NCI-H2171 treated with DMSO at 0.1 percent for 48 hours (cell line): ENCODE measurements at places on chromosomes 7 and 10.

DNA sequence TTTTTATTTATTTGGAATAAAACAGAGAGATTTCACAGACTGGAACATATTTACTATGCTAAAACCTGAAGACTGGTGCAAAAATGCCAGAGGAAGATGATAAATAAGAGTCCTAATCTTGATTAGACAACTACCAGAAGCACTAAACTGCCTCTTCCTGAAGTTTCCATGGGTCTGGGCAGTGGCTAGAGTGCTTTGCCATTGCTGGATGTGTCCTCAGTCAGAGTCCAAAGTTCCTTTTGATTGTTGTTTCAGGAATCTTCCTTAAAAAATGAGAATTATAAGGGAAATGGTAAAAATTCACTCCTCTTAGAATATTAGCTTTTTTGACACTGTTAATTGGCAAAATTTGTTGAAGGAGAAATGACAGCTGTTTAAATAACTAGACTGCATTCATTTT lies 86.3 kb upstream of the AHR start:
- no peak for DNase-seq

GRCh38 chr10:681670-682318 lies 7.7 kb downstream of the DIP2C start:
- DNase-seq, result no peak

DNA sequence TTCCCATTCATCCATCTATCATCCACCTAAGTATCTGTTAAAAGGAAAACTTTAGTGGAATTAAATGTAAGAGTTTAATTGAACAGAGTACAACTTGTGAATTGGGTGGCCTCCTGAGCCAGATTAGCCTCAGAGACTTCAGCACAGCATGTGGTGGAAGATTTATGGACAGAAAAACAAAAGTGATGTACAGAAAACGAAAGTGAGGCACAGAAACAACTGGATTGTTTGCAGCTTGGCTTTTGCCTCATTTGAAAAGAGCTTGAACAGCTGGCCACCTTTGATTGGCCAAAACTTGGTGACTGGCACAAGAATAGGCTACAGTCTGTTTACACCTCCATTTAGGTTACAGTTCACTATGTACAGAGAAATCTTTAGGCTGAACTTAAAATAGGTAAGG lies 1463.4 kb upstream of the CELF2 start:
- no peak for DNase-seq

DNA sequence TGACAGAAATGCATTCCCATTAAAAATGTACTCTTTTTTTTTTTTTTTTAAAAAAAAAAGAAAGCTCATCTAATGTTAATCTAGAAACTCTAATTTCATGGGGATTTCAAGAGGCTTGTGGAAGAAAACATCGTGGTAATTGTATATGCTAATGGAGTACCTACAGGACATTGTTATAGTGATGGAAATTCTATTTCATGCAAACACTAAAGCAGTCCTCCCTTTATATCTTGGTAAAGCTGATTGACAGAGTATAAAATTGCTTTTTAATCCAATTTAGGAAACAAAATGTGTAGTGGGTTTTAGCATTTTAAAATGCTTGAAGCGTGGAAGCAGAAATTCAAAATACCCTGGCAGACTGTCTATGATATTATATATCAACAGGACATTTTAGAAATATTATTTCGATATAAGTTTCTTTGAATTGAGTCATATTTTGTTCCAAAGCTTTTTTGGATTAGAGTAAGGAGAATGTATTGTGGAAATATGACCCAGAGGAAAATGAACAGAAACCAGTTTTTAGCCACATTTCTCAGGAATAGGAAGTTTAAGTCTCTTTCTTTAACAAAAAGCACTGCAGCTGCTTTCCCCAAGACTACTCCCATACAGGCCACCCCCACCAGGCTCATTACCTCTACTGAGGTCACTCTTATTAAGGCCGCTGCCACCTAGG lies 121.9 kb downstream of the WNT2 start:
- no peak for DNase-seq

DNA sequence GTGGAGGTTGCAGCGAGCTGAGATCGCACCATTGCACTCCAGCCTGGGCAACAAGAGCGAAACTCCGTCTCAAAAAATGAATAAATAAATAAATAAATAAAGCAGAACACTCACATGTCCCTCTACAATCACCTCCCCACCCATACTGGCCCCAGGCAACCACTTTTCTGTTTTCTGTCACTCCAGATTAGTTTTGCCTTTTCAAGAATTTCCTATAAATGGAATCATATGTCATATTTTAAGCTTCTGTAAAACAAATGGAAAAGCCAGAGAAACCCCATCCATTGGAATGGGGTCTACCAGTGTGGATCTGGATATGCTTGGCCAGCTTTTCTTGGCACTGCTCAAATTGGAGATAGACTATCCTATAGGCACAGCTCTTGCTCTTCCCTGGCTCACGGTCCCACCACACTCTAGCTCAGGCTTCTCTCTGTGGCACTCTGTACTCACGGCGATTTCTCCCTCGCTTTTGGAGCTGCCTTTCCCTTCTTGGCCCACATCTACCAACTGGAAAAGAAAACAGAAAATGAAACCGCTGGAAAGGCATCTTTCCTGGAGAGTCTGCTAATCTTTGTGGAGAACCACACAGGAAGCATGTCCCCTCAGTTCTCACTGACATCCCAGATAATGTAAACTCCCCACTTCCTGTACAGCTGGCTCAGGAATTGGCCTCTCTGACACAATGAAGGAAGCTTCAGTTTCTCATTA lies 210.1 kb downstream of the JCAD start:
- DNase-seq, result no peak

DNA sequence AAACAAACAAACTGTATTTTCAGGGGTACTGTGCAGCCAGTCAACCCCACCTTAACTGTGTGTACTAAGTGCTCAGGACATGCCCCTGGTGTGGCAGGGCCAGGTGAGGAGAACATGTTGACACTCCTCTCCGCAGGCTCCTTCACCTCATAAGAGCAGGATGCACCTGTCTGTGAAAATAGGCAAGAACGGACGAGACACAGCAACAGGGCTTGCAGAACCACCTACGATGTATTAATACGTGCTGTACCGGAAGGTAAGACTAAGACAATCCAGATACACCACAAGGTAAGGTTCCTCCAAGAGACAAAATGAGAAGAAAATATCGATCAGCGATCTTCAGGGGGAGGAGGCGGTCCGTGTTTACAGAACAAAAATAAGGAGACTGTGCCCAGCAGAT lies 65.8 kb upstream of the CAMK2B start:
- DNase-seq, result no peak

DNA sequence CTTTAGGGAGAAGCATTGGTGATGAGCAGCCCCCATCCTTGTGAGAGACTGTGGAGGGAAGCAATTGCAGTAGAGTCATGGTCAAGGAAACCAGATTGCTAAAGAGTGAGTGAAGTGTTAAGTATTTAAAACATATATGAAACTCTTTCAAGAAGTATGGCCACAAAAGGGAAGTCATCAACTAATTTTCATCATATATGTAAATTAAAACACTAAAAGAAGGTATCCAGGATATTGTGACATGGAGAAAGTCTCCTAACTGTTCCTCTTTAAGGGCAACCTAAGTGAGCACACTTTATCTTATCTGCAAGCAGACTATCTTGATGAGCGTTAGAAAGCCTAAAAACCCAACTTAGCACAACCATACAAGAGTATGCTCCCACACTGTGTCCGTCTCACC lies 69.7 kb downstream of the CD36 start:
- no peak for DNase-seq

DNA sequence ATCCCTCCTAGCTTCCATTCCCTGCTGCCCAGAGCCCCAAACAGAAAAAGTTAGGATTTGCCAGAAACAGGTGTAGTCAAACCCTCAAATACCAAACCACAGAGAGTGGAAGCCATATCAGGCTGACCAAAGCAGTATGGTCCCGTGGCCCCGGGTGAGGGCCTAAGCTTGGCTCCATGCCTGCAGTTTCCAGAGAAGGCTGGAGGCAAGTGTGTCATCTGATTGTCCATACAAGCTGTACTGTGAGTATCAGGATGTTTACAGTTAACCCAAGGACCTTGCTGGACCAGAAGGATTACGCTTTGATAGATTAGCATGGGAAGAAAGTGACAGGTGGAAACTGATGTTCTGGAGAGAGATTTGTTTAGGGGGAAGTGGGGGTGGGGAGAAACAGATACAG lies 96.3 kb downstream of the PRKAG2 start:
- DNase-seq, result no peak

- DNase-seq, result no peak
Observed at GRCh38 chr10:47246406-47247147, 53.4 kb upstream of the GDF10 start.

DNA sequence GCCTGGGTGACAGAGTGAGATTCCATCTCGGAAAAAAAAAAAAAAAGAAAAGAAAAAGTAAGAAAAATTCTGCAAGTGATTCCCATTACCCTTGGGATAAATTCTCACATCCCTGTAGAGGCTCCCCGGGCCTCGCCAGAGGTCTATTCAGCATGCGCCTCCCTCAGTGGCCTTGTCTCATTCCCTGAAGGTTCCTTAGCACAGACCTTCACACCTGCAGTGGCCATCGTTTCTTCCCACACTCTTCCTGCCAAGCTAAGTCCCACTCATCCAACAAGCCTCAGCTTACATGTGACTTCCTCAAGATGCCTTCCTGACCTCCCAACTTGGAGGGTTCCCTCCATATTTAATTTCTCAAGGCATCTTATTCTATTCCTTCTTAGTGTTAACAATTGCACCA lies 20.9 kb upstream of the BAG3 start:
- DNase-seq, result no peak

DNA sequence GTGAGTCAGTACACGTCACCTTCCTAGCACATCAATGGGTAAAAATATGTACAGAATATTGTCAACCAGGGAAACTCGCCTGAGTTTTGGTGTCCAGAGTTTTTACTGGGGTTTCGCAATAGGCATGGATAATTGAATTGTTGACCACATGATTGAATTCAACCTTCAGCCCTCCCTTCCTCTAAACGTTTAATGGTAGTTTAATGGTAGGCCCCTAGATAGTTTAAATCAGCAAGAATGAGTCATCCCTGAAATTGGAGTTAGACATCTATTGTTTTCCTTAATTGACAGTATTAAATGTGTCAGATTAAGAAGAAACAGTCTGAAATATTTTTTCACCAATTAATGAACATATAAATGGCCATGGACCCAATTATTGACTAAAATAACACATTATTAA lies 57.8 kb upstream of the CACNA2D1 start:
- DNase-seq, result no peak

DNA sequence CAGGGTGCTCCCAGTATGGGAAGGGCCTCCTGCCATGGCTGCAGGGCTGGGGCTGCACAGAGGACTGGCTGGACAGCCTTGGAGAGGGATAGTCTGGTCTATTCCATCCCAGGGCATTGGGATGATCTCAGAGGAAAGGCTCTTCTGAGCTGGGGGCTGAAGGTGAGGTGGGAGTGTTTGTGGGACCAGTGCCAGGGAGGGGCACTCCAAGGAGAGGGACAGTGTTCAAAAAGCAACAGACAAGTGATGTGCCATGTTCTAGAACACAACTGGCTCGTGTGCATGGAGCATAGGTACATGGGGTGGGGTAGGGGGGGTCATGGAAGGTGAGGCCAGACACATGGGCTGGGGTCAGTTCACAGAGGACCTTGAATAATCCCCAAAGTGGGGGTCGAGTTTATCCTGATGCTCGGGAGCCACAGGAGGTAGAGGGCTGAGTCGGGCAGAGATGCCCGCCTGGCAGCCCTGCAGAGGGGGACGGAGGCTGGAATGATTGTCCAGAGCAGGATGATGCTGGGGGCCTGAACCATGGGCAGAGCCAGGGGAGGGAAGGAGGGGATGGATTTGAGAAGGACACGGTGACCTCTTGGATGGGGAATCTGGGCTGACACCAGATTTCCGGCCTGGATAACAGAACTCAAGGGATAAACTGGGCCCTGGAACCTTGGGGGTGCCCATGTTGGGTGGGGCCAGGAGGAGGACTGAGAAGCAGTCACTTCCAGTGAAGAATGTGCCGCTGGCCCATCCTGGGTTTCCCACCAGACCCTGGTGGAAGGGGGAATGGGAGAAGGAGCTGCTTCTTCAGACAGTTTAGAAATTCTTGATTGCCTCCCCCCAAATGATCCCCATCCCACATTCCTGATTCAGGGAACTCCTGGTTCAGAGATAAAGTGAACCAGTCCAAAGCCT lies 50.4 kb downstream of the NEURL1 start:
- DNase-seq, result no peak

GRCh38 chr7:50406935-50407334 lies 43.2 kb downstream of the FIGNL1 start:
- no peak for DNase-seq

GRCh38 chr7:133234961-133235875 lies 17.7 kb upstream of the EXOC4 start:
- DNase-seq, result no peak

GRCh38 chr7:135517060-135517459 lies 7.2 kb upstream of the CNOT4 start:
- DNase-seq, result no peak

GRCh38 chr7:157523371-157523765 lies 186.6 kb downstream of the DNAJB6 start:
- DNase-seq, result no peak

DNA sequence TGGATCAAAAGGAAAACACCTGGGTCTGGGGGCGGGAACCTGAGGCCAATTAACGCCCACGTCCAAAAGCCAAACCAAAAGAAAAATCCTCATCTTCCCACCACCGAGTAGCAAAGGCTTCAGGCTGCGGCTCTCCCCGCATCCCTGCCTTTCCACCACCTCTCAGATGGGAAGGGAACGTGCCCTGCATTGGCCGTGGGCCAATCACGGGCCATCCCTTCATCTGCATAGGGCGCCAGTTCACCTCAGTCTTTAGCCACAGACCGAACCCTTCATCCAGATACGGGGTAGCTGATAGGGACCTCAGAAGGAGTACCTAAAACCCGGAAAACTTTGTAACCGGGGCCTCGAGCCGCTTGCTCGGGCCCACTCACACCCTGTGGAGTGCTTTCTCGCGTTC lies 626 bp downstream of the PRPF18 start:
- DNase-seq, result no peak
